ENCODE measurements at places on chromosomes 1 and 21. TPM values are rescaled to one million over a fixed set of nuclear protein-coding genes. Genes with fewer than 3 reads are reported as not detected.

DNA sequence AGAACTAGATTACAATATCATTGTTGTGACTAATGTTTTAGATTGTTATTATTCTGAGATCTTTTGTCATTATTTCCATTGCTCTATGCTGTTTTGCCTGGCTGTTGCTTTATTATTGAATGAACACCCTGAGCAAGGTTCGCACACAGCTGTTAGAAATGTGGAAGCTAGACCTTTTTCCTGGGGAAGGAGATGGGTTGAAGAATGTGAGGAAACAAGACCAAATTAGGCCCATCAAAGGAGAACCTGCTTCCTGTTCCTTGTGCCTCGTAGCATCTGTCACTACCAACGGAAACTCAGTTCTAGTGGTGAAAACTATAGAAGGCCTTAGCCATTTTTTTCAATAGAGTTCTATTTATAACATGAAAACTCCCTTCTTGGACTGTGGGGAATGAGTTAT is 68.7 kb downstream of the RGL1 start:
- H3K4me3 ChIP-seq: no peak overlapping the region
- H3K4me1 ChIP-seq: peaks cover 61% of the 10 kb centered on the region
- no peak for DNase-seq
- no peaks in the 10 kb centered on the region for H3K36me3 ChIP-seq
- H3K27ac ChIP-seq: peak overlapping the region; percentile 58

- peaks cover 38% of the 10 kb centered on the region for H3K36me3 ChIP-seq
- DNase-seq: no peak
- H3K4me3 ChIP-seq: no peak overlapping the region
- peaks cover 16% of the 10 kb centered on the region for H3K4me1 ChIP-seq
- no peaks in the 10 kb centered on the region for H3K27me3 ChIP-seq
- H3K27ac ChIP-seq: no peak overlapping the region
These were observed 4.9 kb downstream of the TMEM9 start for GRCh38 chr1:201149400-201149799.

GRCh38 chr1:36528361-36529349 is 45.9 kb upstream of the CSF3R start:
- peak; percentile 61 for DNase-seq
- H3K4me1 ChIP-seq: no peaks in the 10 kb centered on the region
- peaks cover 11% of the 10 kb centered on the region for H3K27me3 ChIP-seq
- no peaks in the 10 kb centered on the region for H3K36me3 ChIP-seq
- no peak overlapping the region for H3K27ac ChIP-seq

DNA sequence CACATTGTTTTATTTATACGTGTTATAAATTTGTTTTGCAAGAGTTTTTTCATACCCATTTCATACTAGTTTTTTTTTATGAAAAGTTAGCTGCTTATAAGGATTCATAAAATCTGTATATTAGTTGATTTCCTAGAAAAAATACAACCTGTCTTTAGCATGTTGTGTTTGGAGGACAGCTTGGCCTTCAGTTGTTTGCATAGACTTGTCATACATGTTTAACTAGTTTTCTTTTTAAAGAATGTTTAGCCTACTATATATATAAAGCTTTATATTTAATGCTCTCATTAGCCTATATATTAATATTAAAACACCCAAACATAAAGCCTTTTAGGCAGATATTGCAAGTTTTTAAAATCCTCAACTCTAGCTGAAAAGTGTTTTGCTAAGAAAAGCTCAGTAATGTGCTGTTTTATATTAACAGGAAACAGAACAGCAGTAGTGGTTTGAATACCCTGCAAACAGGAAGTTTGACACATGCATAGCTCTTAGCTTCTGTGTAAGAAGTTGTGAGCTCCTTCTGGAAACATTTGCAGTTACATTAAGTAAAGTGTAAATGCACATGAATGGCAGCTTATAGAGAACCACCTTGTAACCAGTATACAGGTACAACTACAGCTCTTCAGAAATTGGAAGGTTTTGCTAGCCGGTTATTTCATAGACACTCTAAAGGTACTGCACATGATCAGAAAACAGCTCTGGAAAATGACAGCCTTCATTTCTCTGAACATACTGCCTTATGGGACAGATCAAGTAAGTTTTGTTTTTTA is at the start of gene PRKACB:
Gene PRKACB (plus strand): TSS at position 476 of the 770 bp plus-strand sequence. CDS start 91 bp downstream, at position 567.
- no peaks in the 10 kb centered on the region for H3K36me3 ChIP-seq
- no peak for DNase-seq
- peak within 1 kb of the TSS; percentile 25 for H3K4me3 ChIP-seq

DNA sequence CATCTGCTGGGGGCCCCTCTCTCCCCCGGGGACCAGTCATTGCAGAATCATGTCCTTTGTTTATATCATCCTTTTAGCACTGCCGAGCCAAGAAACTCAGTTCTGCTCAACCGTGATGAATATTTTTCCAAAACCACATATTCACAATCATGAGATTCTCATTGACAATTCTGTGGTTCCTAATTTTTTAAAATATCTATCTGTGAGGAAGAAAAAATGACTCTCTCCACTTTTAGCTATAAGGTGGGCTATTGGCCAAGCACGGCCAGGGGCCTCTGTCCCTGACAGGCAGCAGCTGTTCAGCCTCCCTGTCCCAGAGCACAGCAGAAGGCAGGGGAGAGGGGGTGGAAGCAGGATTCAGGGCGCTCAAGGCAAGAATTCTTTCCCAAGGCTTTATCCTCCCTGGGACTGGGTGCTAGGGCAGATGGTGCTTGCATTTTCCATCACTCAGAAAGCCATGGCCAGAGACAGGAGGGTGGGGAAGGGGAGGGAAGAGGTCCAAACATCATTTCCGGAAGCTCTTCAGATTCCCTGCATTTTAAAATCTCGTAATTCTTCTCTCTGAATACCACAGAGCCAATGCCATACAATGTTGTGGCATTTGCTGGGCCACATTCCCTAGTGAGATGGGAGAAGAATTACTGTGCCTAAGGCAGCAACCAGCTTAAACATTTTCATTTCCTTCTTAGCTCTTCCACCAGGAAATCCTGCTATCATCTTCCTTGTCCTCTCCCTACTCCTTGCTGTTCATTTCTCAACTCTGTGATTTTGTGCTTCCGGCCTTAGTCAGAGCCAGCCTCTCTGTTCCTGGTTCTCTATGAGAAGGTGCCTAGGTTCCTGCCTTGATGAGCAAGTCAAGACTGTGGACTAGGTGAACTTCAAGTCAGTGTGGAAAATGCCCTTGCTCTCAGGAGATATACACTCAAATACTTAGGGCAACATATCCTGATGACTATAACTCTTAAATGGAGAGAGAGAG is 60.3 kb downstream of the KCNJ6 start:
- H3K4me1 ChIP-seq: no peaks in the 10 kb centered on the region
- H3K4me3 ChIP-seq: no peak overlapping the region
- DNase-seq: no peak
- peaks cover 10% of the 10 kb centered on the region for H3K27me3 ChIP-seq

Gene FAM167B
- total RNA-seq: not detected

Gene CHI3L1
- 100 TPM for total RNA-seq

Gene E2F2
- total RNA-seq: 12.9 TPM

Gene HPDL
- total RNA-seq: not detected

Gene FAM177B
- 2.0 TPM for total RNA-seq
